ENCODE measurements at places on chromosomes 1 and 21.

- DNase-seq: no peak
These were observed 52.3 kb upstream of the TBX15 start for GRCh38 chr1:119040489-119040888.

GRCh38 chr1:46699666-46700065 lies 19.2 kb downstream of the EFCAB14 start:
- no peak for DNase-seq

- no peak for DNase-seq
These were observed 64.9 kb upstream of the SYT6 start for GRCh38 chr1:114218361-114219171.

GRCh38 chr1:43446388-43446740 lies 7.4 kb downstream of the HYI start:
- DNase-seq: no peak

DNA sequence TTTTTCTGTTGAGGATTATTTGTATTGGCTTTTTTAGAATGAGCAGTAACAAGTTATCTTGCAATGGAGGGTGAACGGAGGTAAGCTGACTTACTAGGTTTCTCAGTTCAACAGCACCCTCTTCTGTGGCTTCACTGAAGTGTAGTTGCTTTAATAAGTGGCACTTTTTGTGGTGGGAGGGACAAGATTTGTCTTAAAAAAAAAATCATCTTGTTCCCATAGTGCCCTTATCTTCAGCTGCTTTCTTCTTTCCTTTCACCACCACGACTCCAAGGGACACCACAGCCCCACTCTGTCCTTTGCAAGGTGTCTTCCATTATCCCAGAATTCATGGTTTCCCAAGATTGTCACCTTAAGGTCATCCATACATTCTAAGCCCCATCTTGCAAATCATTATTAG lies 92.9 kb downstream of the PIGK start:
- no peak for DNase-seq

- no peak for DNase-seq
These were observed 1561.5 kb downstream of the MRPL39 start for GRCh38 chr21:24045775-24046215.

DNA sequence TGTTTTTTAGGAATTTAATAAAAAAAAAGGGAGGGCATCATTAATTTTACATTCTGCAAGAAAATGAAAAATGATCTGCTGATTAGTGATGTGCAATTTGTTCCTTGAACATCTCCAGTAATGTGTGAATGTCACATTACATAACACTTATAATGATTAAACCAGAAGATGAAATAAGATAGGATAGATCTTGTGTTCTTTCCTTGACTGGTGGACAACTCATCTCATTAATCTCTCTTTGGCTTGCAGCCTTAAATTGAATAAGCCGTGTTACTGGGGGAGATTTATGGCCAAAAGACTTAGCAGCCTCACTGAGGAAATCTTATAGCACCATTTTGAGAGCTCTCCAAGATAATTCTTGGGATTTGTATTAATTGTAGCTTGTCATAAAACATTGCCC lies 217.2 kb downstream of the ST6GALNAC3 start:
- no peak for DNase-seq

DNA sequence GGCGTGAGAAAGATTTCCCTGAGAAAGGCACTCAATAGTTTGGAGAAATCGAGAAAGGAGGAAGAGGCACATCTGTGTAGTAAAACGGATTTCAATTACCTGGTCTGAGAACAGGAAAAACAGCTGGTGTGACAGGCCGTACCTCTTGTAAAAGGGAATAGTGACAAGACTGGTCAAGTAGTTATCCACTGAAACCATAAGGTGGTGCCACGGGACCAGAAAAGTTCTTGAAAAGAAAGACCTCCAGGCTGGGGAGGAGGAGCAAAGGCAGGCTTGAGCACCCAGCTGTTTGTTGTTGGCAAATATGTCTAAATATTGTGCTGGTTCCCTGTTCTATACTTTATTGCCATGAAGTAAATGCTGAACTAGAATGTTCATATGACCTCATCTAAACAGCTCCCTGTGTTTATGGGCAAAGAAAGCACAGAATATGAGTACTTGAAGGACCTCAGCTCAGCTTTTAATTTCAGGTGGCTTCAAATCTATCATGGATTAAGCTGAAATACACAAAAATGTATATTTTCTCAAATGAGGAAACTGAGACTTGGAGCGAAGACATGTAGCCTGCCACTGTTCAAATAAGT lies 4.0 kb downstream of the HAO2 start:
- DNase-seq: no peak

DNA sequence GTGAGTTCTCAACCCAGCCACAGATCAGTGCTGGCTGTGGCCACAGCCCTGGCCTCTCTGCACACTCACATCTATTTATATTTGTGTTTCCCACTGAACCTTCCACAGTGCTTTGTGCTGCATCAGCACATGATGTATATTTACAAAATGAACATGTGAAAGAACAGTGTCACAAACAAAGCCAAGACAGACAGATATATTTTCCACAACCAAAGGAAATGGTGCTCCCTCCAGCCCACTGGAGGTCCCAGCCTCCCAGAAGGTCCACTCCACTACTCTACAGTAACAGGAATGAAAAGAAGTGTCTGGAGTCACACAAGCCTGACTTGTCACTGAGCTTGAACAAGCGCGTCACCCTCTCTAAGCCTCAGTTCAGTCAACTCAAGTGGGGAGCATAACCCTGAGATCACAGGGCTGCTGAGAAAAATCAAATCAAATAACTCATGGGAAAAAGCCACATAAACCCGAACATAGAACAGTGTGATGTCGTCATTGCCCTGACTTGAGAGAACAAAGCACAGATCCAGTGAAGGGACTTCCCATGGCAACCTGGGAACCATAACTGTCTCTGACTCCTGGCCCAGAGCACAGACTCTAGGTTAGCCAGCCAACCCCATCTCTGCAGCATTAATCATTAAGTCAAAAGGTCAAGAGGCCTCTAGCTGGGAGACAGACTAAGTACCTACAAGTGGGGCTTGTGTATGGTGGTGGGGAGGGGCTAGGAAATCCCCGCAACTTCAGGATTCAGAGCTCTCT lies 121.2 kb downstream of the TRABD2B start:
- no peak for DNase-seq

DNA sequence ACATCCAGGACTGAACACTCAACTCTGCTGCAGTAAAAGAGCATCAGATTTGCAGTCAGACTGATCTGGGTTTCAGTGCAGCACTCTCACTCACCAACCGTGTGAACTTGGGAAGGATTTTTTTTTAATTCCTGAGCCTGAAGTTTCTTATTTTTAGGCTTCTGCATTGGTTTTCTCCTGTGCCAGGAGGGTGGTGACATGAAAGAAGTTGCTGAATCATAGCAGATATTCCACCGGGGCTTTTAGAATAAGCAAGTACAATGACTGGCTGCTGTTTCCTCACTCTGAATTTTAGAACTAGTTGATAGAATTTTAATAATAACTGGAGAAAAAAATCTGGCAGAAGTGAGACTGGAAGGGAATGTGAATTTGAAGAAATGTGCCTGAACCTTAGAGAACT lies 11.6 kb downstream of the ADAM30 start:
- no peak for DNase-seq

DNA sequence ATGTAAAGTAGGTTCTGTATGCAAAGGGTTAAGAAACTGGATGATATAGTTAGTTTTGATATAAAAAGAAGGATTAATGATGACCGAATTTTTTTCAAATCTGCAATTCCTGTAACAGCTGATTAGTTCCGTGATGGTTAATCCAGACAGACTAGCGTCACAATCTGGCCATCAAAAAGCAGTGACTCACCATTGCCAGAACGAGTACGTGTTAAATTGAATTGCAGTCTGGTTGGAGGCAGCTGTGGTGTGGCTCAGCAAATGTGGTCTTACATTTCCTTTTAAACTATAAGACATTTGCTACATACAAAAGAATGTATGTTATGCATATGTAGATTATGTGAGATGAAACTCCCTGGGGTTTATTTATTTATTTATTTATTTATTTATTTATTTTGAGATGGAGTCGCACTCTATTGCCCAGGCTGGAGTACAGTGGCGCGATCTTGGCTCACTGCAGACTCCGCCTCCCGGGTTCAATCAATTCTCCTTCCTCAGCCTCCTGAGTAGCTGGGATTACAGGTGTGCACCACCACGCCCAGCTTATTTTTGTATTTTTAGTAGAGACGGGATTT lies 139.8 kb downstream of the RYR2 start:
- DNase-seq: no peak

DNA sequence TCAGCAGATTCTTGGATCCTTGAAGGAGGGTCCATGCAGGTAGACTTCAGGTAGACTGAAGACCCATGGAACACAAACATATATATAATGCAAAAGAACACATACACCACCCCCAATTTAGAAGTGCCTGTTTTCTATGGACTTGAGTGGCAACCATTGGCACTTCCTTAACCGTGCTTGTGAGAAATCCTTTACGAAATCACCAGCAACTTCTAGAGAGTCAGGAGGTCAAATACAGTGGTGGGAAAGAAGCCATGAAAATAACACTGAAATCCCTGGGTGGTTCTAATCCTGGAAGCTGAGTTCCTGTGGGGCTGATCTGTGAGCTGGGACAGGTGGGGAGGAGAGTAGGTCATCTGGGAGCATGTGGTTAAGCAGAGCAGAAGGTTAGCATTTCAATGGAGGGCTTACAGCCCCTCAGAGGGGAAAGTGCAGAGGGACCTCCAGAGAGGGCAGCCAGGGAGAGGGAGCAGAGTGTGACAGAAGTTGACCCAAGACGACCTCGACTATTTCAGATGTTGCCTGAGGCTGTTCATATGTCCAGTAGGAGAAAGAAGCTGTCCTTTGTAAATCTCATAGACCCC lies 13.0 kb upstream of the IL10 start:
- DNase-seq: no peak

GRCh38 chr21:16969636-16970035 lies 543.2 kb upstream of the CXADR start:
- DNase-seq: no peak

DNA sequence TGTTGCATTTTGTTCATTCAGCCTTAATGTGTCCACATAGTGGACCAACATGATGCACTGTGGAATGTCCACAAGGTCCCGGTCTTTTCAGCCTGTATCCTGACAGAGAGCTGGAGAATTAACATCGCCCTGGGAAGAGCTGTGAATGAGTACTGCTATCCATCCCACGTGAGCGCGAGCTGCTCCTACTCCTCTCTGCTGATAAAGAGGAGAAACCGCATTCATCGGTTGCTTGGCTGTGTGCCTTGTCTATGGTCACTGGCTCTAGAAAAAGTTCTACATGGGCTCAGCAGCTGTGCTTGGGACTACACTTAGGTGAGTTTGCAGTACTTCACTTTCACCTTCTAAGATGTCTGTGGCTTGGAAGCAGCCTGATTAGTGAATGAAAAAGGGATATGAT lies 31.1 kb upstream of the IGSF5 start:
- no peak for DNase-seq

DNA sequence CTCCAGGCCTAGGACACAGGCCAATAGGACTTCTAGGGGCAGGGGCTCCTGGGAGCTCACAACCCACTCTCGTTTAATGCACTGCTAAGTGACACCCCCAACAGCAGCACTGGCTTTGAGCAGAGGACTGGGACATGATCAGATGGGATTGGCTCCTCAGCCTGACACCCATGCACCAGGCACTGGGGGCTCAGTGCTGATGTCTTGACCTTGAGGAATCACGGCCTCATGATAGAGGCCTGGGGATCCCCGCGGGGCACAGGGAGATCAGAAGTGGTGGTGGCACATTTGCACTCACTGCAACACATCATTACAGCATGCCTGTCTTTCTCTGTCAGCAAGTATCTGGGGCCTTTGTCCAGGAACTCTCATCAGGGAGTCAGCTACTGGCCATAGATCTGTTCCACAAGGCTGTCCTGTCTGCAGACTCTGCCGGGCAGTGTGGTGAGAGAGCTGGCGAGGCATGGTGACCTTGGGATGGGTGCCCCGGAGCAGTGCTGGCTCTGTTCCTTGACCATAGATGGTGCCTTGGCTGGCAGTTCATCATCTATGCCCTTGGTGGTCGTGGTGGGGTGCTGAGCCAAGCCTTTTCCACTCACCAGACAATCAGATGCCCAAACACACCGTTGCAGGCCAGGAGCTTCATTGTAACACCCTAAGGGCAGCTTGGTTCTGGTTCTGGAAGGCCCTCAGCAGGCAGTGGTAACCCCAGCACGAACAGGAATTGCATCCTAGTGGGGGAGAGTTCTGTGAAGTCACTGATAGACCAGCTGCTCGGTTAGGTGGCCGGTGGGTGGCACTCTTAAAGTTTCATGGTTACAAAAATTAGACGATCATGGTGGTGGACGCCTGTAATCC lies 22.2 kb upstream of the PARP1 start:
- DNase-seq: no peak

DNA sequence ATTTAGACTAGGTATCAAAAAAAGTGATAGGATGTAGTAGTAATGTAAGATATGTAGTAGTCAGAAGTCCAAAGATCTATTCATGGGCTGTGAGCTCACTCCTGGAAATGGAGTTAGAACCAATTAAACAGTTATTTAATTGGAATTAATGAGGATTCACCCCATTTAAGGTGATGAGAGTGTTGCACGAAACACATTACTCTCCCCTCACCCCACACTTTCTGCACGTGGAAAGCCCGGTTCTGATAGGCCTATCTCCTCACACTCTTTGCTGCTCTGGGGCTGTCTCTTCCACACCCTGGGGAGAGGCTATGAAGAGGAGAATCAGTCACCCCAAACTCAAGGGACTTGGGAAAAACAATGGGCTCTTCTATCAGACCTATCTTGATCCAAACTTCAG lies 126.4 kb downstream of the HMGB4 start:
- DNase-seq: no peak

GRCh38 chr1:76294482-76295194 lies 220.1 kb downstream of the ST6GALNAC3 start:
- no peak for DNase-seq

DNA sequence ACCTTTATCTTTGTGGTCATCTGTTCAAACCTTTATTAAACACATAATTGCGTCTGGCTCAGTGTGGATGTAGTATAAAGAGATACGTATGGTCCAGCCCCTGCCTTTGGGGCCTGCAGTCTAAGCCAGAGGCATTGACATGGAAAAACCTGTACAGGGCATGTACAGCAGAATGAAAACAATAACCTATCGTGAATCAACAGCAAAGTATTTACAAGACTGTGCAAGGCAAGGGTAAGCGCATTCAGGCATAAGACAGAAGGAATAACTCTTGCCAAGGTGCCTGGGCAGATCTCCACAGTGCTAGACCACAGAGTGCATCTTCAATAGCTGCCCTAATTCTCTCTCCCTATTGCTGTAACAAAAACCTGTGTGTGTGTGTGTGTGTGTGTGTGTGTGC lies 35.5 kb downstream of the KIRREL1 start:
- no peak for DNase-seq

DNA sequence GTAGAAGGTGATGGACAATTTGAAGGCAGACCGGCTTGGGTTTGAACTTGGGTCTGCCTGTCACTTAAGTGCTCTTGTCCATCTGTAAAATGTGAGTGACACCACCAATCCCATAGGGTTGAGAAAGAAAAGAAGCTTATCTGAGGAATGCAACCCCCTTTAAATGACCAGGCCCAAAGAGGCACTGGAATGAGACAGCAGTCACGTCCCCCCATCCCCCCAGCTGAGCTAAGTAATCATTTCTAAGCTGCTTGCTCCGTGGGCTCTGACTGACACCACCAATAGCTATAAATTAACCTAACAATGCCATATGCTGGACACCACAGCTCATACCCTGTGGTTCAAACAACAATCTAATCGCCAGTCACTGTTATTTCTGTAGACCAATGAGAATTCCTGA lies 15.1 kb downstream of the LCA5L start:
- DNase-seq: no peak

- DNase-seq: no peak
These were observed 656 bp downstream of the SH2D2A start for GRCh38 chr1:156815961-156816422.
